ENCODE measurements at places on chromosomes 11 and 22.
A peak's percentile ranks its signal among the peaks of the same experiment; 100 is the strongest.

- no peak for DNase-seq
These were observed 284.8 kb downstream of the ETS1 start for GRCh38 chr11:128302425-128303186.

DNA sequence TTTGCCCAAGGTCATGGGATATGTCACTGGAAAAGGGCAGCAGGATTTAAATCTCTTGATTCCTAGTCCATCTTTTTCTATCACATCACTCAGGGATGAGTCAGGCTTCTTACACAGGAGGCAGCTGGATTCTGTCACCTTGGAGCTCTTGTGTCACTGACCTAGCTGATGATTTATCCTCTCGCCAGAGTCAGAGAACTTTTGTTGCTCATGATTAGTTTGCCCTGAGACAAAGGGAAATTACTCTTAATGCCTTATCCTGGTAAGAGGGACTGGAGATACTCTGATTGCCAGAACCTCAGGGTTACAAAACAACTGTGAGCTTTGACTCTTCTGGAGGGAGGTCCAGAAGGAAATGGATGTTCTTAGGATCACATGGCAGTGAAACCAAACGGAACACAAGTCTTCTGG, 10.1 kb downstream of the COA4 start:
- DNase-seq: peak; percentile 84

- DNase-seq: peak; percentile 36
These were observed 189.5 kb downstream of the DDX10 start for GRCh38 chr11:108854346-108854745.

GRCh38 chr11:120562806-120563425, 51.4 kb downstream of the GRIK4 start:
- DNase-seq: no peak

- DNase-seq: no peak
These were observed 47.2 kb downstream of the MCHR1 start for GRCh38 chr22:40726514-40726913.

DNA sequence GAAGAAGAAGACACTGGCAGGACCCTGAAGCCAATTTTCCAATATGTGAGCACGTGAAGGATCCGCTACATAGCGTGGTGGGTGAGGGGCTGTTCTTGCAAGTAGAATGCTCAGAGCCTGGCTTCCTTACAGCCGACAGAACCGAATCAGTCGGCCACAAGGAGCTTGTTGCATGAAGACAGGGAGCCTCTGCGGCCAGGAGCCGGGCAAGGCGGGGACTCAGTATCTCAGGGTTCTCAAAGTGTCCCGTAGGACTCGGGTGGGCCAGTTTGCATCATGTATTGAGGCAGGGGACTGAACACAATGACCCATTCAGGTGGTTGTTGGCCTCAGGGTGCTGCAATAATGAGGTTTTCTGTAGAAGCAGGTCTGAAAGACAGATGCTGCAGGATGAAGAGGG, 289.5 kb downstream of the NTM start:
- no peak for DNase-seq

GRCh38 chr22:20852076-20852475, 6.5 kb downstream of the PI4KA start:
- DNase-seq: no peak

GRCh38 chr11:46142561-46142960, 21.3 kb upstream of the PHF21A start:
- no peak for DNase-seq

DNA sequence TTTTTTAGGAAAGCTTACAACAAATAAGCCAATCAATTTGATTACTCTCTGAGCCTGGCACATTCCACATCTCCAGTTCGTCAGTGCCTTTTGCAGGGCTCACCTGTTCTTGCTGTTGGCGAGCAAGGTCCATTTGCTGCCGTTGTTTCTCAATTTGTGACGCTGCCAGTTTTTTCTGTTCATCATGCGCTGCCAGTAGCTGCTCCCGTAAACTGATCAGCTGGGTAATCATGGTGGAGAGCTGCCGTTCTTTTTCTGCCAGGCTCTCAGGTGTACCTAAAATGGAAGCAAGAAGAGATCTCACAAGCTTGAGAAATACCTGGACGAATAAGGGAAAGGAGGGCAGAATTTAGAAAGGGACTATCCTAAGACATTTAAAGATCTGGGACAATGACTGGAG, 169.7 kb downstream of the SOX6 start:
- DNase-seq: no peak

- DNase-seq: no peak
These were observed 13.6 kb upstream of the RAB3IL1 start for GRCh38 chr11:61930933-61931332.

DNA sequence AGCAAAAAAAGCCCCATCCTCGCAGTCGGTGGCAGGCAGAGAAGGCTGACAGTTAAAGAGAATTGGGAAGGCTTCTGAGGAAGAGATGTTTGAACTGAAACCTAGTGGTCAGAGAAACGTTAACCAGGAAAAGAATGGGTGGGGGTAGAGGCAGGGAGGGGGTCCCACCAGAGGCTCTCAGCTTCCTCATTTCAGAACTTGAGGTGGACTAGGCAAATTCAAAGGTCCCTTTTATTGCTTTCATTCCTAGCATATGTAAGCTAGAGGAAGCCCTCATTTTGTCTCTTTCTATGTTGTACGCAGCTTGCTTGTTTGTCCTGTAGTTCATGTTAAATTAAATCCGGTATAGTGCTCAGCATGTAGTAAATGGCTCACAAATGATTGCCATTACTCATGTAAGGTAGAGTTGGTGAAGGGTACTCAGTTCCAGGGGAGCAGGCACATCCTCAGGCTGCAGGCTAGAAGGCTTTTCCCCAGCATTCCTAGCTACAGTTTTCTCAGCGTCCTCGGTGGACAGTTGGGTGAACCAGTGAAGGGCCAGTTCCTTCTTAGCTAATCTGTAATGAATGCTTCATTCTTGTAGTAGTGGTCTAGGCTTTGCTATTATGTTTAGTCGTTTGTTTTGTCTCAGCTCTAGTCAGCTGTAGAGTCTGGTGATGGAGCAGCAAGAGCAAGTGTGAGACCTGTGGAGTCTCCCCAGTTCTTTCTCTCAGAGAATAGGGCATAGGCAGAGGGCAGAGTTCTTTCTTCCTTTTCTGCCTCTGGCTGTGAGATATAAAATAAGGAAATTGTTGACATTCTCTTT, 58.6 kb downstream of the UVRAG start:
- DNase-seq: no peak

GRCh38 chr11:117891362-117891761, 14.9 kb upstream of the FXYD6 start:
- DNase-seq: no peak

- DNase-seq: peak; percentile 88
These were observed 9.2 kb upstream of the TSKU start for GRCh38 chr11:76773921-76774361.

GRCh38 chr11:10023212-10023611, 270.8 kb downstream of the SBF2 start:
- no peak for DNase-seq

DNA sequence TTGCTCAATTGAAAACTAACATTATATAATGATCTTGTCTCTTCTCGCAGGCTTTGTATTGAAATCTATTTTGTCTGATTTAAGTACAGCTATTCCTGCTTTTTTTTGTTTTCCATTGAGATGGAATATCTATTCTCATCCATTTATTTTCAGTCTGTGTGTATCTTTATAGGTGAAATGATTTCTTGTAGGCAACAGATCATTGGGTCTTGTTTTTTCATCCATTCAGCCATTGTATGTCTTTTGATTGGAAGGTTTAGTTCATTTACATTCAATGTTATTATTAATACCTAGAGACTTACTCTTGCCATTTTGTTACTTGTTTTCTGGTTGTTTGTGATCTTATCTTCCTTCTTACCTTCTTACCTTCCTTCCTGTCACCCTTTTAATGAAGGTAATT, 77.8 kb upstream of the TRPC6 start:
- DNase-seq: no peak

DNA sequence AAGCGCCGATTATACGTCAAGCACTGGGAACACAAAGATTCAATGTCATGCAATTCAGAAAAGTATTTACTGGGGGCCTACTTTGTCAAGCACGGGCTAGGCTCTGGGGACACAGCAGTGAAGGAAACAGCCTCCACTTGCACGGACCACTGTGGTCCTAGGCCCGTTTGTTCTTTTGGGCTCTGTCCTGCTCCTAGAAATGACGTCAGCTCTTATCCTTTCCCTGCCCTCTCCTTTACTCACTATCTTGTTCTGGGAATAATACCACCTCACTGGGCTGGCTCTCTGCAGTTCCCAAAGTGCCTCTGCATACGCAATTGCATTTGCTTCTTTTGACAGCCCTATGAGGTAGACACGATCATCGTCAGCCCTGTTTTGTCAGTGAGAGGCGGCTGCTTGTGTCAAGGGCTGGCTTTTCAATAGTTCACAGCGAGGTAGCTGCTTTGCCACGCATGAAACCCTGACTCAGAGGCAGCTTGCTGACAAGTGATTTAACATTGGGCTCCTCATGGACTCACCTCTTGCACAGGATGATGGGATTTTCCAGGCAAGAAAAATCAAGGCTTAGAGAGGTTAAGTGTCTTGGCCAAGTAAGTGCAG, 22.9 kb upstream of the IGSF22 start:
- DNase-seq: peak; percentile 34

- no peak for DNase-seq
These were observed 58.1 kb upstream of the PPP6R3 start for GRCh38 chr11:68402355-68403031.

- no peak for DNase-seq
These were observed 20.9 kb upstream of the DENND5A start for GRCh38 chr11:9285850-9286587.

DNA sequence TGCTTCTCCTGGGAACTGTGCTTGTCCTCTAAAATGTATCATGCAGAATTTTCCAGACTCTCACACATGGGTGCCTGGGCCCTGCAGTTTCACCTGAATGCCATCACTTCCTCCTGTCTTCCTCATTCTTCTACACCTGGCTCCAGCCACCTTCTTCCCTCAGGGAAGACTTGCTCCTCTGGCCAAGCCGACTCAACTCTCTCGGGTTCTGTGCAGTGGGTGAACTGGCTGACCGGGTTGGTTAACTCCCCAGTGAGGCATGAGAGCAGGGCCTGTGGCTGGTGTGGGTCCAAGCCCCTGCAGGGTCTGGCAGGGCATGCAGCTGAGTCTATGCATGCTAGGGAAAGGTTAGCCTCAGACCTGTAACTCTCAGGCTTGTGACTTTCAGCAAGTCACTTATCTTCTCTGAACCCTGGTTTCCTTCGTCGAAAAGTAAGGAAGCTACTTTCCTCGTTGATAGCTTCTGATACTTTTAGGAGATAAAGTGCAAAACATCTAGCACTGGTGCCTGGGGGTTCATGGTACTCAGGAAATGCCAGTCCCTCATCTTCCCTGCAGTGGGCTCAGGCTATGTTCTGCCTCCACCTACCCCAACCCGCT, 11.9 kb downstream of the CD82 start:
- DNase-seq: peak; percentile 77

DNA sequence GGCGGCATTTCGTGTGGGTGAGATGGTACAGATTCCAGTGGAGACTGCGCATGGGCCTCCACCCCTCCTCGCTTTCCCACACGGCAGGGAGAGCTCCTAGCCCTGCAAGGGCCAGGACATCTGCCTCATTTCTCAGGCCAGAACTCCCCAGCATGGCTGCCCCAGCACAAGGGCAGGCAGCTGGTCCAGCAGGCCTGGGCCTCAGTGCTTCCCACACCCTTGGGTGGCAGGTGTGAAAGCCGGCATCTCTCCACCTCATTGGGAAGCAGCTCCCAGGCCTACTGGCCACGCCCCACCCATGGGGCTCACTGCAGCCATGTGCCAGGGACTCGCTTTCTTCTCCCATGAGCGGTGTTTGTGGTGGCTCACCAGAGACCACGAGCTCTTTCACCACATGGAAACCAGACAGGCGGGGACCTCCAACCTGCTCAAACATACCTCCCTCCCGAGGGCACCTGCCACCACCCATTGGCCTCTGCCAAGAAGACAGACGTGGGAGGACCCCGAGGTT, 79.1 kb downstream of the NAT10 start:
- DNase-seq: no peak

GRCh38 chr11:109853156-109853776, 239.9 kb upstream of the ZC3H12C start:
- peak; percentile 83 for DNase-seq

DNA sequence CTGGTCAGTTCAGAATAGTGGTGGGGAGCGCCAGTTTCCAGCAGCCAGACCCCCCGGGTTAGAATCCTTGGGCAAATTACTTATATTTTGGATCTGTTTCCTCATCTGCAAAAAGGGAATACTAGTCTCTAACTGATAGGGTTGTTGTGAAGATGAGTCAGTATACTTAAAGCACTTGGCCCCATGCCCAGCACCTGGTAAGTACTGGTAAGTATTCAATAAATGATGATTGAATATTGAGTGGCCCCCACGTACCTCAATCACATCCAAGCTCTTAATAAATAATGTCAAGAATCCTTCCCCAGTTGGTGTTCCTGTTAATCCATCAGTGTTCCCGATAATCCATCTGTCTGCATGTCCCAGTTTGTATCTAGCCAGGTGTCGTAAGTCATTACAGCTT, 12.1 kb downstream of the ACP2 start:
- DNase-seq: peak; percentile 58

- DNase-seq: no peak
These were observed 282.3 kb upstream of the CTSC start for GRCh38 chr11:88619656-88620385.

GRCh38 chr11:78659326-78660270, 84.9 kb upstream of the NARS2 start:
- DNase-seq: peak; percentile 88

- DNase-seq: no peak
These were observed 7.0 kb downstream of the THRSP start for GRCh38 chr11:78070621-78071020.

- peak; percentile 69 for DNase-seq
These were observed at the start of gene CYTH4 for GRCh38 chr22:37282385-37282677. Gene CYTH4, plus strand, starts transcription at chr22:37282508. Its CDS starts 62 bp downstream, at chr22:37282570.

DNA sequence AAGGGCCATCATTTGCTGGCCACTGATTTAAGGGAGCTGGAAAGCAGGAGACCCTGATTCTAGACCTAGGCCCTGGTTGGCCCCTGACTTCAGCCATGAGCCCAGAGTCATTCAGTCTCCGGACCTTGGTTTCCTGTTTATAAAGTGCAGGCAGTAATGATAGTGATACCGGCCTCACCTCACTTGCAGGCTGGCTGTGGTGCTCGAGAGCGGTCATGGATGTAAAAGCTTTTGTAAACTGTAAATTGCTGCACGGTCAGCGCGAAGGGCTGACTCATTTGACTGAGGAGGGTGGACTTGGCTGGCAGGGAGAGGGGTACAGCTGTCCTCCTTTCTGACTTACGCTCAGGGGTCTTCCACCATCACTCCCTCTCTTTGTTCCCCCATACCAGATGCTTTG, 37.4 kb downstream of the FBLN1 start:
- no peak for DNase-seq

DNA sequence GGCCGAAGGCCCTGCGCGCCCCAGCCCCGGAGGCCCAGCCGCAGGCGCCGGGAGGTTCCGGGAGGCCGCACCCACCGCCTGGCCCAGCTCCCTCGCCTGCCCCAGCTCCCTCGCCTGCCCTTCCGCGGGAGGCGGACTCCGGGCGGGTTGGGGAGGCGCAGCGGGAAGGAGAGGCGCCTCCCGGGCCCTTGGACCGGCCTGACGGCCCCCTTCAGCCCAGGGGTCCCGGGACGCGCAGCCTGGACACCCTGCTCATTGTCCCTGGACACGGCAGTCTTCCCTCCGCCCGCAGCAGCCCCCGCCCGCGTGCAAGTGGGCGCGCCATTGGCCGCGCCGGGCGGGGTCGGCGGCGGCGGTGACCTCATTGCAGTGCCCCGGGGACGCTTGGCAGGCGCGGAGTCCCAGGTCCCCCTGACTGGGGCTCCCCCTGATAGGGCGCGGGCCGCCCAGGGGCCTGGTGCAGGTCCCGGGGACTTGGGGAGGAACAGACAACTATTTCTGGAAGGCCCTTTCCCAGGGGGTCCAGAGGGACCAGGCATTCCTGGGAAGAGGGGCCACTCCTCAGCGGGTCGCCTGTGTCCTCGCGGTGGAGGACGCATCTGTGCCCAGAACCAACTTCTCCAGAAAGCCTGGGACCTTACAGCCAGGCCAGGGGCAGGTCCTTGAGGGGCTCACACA, 501 bp downstream of the CD151 start:
- DNase-seq: no peak

Measured in bronchial epithelial cell (primary cell).